ENCODE measurements at places on chromosomes 4 and X. TPM values are rescaled to one million over a fixed set of nuclear protein-coding genes. Genes with fewer than 3 reads are reported as not detected.

TMEM31 gene
- not detected for total RNA-seq

- no peak for DNase-seq
- no peaks in the 10 kb centered on the region for H3K36me3 ChIP-seq
- no peak overlapping the region for H3K4me3 ChIP-seq
Observed at GRCh38 chrX:107477406-107477805, 28.0 kb downstream of the FRMPD3 start.

GRCh38 chr4:99693140-99693539, 35.5 kb upstream of the C4orf54 start:
- no peaks in the 10 kb centered on the region for H3K4me1 ChIP-seq
- H3K27ac ChIP-seq: no peak overlapping the region
- no peaks in the 10 kb centered on the region for H3K36me3 ChIP-seq
- H3K27me3 ChIP-seq: no peaks in the 10 kb centered on the region

DNA sequence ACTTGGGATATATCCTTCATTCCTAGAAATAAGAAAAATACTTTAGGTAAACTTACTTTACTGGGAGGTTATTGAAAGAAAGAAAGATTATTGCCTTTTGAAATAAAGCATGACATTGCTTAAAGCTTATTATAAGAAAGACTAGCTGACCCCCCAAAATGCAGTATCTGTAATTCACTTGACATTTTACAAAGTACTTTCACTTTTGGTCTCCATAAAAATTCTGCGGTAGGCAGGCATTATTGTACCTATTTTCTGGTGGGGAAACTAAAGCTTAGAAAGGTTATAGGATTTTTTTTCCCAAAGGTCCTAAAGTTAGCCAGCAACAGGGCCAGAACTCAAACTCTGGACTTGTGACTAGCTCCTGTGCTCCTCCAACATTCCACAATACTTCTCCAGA, 29.7 kb upstream of the TXK start:
- no peaks in the 10 kb centered on the region for H3K27me3 ChIP-seq
- H3K4me1 ChIP-seq: no peaks in the 10 kb centered on the region
- H3K27ac ChIP-seq: no peak overlapping the region
- DNase-seq: no peak

- no peak overlapping the region for H3K27ac ChIP-seq
- peaks cover 51% of the 10 kb centered on the region for H3K27me3 ChIP-seq
- peak overlapping the region; percentile 45 for H3K4me3 ChIP-seq
Observed at GRCh38 chr4:42151568-42152506, 618 bp downstream of the BEND4 start.

GRCh38 chrX:39954851-39955250, 142.9 kb downstream of the BCOR start:
- H3K27me3 ChIP-seq: peaks cover 69% of the 10 kb centered on the region
- no peak overlapping the region for H3K27ac ChIP-seq
- no peaks in the 10 kb centered on the region for H3K36me3 ChIP-seq
- no peak overlapping the region for H3K4me3 ChIP-seq
- H3K4me1 ChIP-seq: no peaks in the 10 kb centered on the region
- no peak for DNase-seq

GRCh38 chr4:25861280-25861950, 1.4 kb downstream of the SEL1L3 start:
- H3K27me3 ChIP-seq: no peaks in the 10 kb centered on the region
- DNase-seq: no peak
- no peaks in the 10 kb centered on the region for H3K36me3 ChIP-seq

DNA sequence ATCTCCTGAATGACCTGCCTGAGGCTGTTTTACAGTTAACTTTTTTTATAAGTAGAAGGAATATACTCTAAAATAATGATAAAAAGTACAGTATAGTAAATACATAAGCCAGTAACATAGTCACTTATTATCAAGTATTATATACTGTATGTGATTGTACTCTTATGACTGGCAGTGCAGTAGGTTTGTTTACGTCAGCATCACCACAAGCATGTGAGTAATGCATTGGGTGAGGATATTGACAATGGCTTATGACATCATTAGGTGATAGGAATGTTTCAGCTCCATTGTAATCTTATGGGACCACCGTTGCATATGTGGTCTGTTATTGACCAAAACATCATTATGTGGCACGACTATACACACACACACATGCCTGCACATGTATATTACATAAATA, 20.5 kb downstream of the NUDT9 start:
- no peaks in the 10 kb centered on the region for H3K27me3 ChIP-seq
- peaks cover 6% of the 10 kb centered on the region for H3K36me3 ChIP-seq
- no peak overlapping the region for H3K27ac ChIP-seq

DNA sequence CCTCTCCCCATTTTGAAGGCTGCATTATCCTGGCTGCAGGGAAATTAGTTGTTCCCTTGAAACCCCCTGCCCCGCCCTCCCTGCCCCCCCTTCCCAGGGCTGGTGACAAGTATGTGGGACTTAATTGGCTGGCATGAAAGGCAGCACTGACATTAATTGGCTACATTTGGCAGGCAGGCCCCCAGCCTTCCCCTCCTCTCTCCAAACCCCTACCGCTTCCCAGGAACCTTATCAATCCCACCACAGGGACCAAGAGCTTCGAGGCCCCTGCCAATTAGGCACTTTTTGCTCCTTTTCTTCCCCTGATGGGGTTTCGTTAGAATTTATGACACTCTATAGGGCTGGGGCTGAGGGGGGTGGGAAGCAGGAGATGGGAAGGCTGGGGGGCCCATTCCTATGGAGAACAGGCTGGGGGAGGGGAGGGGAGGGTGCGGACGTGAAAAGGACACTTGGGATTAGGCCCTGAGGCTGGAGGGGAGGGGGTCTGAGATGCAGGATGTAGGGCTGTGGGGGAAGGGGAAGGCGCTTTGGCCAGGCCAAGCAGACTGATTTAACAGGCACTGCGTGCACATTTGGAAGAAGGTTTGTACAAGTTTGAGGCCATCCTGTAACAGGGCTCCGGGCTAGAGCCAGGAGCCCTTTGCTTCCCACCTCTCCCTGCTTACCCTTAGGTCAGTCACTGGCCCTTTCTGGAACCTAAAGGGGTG, 52.2 kb downstream of the EFNB1 start:
- H3K4me3 ChIP-seq: no peak overlapping the region
- no peaks in the 10 kb centered on the region for H3K4me1 ChIP-seq
- DNase-seq: no peak
- no peaks in the 10 kb centered on the region for H3K36me3 ChIP-seq
- H3K27me3 ChIP-seq: no peaks in the 10 kb centered on the region

FREM3 gene
- total RNA-seq: 0.15 TPM
